HuH-7.5 (cell line): ENCODE measurements at places on chromosomes 1 and 21.

GRCh38 chr1:47997289-47998200, at the start of gene TRABD2B:
TRABD2B (minus strand) TSS chr1:47997385.
- DNase-seq: peak; percentile 95

- no peak for DNase-seq
Observed at GRCh38 chr1:207026104-207026534, 6.4 kb downstream of the C1orf116 start.

DNA sequence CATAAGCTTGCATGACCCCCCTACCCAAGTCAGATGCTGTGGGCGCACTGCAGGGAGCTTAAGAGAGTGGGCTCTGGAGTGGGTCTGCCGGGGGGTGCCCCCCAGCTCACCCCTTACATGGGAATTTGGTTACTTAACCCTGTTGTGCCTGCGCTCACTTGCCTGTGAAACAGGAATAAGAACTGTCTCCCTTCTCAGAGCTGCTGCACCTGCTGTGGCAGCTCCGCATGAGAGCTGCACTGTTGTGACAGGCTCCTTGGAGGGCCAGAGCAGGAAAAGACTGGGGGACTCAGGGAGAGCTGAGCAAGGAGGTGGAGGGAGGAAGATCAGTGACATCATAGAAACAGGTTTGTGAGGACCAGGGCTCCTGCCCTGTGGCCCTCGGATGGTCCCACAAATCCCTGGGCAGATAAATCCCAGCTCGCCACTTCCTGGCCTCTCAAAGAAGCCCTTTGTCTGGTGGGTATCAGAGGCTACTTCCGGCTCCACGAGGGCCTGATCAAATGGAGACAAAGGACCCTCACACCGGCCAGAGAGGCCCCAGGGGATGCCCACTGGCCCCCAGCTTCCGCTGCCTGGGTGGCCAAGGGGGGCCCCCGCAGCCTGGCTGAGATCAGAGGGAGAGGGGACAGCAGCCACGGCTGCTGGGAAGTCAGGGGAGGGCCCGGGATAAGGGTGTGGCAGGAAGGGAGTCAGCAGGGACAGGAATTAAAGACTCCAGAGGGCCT, 28.9 kb upstream of the LAPTM5 start:
- DNase-seq: no peak

DNA sequence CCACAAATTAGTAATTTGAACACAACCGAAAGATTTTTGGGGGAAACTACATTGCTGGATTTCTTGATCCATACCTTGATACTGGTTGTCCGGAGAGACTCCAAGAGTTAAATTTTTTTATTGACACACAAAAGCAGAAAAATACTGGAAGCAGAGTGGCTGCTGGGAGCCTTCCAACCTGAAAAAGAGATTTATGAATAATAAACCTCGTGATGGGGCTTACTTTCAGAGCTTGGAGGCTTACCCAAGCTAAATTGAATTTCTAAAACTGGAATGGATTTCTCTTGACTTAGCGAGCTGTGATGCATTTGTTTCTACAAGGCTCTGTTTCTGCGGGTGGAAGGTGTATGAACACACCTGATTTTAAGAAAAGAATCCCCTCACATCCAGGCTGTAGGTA, 35.7 kb downstream of the PCP4 start:
- no peak for DNase-seq

- peak; percentile 81 for DNase-seq
Observed at GRCh38 chr1:155241069-155241679, 14.1 kb downstream of the ENTREP3 start.

DNA sequence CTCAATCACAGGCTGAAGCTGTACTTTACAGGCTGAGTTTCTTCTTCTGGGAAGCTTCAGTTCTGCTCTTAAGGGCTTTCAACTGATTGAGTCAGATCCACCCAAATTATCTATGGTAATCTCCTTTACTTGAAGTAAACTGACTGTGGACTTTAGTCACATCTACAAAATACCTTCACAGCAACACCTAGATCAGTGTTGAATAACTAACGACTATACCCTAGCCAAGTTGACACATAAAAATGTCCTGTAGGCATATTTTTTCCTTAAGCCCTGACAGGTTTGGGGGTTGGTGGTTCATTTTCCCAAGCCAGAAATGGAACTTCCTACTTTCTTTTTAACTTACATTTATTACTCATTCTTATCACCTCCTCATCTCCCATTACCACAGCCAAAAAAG, 42.9 kb upstream of the PRKACB start:
- no peak for DNase-seq
